ENCODE measurements at places on chromosomes 3 and 15.

DNA sequence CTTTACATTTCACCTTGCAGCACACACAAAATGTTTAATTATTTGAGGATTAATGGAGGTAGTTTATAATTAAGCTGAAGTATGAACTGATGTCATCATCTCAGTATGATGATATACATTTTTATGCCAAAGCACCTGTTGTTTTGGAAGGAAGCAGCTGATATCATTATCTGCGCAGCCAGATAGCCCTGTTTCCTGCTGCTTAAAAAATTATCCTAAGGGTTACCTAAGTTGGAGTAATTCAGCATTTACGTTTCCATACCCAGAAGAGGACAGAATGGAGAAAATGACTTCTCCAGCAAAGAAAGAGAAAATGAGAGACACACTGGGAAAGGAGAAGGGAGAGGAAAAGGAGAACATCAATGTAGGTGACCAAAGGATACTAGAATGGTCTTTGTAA lies 370.3 kb upstream of the PLSCR5 start:
- DNase-seq = no peak

DNA sequence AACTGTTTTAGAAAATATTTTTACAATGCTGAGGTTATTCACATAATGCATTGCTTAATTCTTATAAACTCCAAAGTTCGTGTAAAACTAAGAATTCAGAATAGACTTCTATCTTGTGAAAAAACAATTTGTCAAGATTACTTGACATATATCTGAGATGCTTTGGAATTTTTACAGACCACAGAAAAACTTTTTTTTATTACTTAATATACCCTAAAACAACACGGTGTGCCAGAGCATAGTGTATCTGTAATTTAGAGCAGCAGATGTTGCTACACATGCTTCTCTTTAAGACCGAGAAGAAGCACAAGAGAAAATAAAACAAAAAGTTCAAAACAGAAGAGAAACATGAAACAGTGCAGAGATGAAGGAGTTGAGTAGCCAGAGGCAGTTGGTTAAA lies 26.4 kb downstream of the ASB7 start:
- no peak for DNase-seq

DNA sequence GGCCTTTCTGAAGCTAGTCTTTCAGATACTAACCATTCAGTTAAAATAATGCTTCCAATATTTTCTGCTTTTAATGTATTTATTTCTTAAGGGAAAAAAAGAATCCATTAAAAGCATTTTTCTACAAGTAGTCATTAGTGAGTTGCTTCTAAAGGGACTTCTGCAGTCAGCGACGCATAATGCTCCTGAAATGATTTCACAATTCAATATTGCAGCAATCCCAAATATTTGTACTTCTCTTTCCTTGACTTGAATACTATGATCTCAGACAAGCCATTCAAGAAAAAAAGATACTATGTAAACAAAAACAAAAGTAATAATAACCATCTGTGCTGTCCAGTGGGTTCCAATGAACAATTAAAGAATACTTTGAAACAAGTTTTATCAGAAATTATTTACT lies 681.0 kb downstream of the DIPK2A start:
- DNase-seq = no peak

- DNase-seq = no peak
These were observed 146.7 kb upstream of the IQSEC1 start for GRCh38 chr3:13219902-13220296.

- no peak for DNase-seq
These were observed 7.8 kb upstream of the SCAANT1 start for GRCh38 chr3:63920001-63920400.

GRCh38 chr3:122825460-122825859 lies 30.6 kb downstream of the SLC49A4 start:
- no peak for DNase-seq

DNA sequence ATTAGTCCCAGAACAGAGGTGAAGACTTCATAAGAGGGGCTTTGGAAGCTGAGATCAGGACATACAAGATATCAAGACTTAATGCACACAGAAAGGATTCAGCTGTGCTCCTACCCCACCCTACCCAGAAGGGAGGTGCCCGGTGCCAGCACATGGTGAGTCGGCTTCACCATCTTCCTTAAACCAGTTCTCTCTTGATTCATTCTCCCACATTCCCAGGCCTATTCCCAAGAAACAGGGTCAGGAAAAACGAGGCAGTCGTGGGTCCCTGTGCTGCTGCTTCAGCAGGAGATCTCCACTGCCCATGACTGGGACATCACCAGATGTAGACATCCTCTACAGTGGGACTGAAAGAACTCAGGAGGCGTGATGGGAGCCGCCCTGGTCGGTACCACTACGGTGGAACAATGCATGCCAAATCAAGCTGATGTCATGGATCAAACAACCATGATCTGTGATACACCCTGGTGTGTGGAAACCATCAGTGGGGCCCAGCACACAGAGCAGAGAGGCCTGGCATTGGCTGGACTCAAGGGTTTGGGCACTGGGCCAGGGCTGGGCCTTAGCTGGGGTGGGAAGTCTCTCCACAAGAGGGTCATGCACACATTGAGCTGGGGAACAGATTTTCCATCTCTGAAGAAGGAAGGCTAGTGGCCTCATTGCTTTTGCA lies 41.9 kb downstream of the CCDC12 start:
- DNase-seq = no peak

- no peak for DNase-seq
These were observed 8.4 kb downstream of the TMEM43 start for GRCh38 chr3:14133188-14133800.

DNA sequence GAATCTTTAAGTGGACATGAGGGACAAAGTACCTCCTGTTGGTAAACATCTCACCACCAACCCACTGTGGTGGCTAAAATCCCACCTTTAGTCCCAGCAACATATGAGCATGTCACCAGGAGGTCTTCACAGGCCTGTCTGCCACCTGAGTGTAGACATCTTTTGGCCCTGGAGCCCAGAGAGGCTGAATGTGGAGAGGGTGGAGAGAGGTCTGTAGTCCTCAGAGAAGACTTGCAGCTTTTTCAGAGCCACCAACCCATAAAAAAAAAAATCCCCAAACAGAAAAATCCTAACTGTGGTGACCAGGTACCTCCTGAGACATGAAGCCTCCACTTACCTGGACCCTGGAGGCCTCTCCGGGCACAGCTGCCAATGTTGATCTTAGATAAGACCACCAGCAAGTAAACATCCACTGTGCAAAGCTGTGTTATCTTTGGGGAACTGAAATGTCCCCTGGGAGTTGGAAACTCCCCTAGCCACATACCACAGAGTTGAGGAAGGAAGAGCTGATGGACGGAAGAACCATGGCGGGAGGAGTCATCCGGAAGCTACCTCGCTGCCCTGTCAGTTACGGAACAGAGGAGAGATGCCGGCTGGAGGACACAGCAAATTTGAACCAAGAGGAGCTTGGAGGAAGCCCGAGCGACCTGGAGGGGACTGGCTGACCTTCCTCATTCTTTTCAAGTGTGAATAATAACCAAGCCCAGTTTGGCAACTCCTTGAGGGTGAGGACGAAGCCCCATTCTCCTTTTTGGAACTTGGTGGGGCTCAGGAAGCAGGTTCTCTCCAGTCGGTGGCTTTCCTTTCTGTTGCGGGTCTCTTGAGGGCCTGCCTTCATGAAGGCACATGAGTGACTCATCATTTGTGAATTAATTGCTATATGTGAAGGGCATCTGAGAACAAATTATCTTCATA lies at the start of gene GHRL:
TSS of gene GHRL (minus strand) at position 443 of the 915 bp plus-strand sequence. CDS start 2,767 bp downstream, outside the sequence.
- DNase-seq = no peak

DNA sequence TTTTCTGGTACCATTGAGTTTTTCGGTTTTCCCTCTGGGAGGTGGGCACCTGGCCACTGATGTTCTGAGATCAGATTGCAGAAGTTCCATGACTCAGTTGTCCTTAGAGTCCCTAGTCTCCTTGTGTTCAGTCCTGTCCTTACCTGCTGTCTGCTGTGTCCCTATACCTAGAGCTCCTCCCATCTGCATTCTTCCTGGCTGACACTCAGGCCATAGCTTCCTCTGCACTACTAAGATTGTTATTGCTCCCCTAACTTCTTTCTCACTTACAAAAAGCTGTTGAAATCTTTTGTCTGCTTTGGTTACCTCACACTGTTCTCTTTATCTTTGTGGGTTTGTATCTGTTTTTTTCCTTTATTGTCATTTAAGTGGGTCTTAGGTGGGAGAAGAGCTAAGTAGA lies 13.2 kb downstream of the USP3 start:
- DNase-seq = no peak

DNA sequence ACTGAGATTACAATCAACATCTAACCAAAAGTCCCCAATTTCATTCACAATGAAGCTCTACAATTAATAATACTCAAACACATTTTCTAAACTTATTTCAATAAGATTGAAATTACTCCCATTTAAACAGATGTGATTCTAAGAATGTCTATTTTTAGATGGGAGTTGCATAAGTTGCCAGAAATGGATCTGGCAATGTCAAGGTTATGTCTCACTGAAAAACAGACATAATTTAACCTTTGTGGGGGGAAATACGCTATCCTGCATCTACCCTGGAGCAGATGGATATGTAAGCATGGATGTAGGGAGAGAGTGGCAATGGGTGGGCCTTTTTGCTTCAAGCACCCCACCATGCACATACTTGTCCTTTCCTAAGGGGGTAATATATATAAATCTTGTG lies 6.7 kb upstream of the EIF1B start:
- DNase-seq = no peak

DNA sequence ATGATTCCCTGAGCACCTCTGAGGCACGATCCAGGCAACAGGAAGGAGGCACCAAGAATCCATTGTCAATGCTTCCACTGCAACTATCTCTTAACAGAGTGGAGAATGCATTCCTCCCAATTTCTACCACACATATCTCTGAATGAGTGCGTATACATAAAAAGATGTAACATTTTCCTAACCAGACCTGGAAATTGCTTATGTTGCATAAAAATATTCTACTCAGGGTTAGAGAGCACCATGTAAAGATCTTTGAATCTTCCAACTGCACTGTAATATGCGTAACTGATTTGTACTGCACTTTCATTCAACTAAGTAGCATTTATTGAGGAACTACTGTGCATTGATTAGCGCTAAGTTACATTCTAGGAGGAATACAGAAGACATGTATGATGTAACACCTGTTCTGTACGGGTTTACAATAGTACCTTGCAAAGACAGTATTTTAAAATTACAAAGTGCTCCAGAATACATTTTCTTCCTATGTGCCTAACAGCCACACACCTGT lies 237.8 kb downstream of the EBLN2 start:
- DNase-seq = no peak

DNA sequence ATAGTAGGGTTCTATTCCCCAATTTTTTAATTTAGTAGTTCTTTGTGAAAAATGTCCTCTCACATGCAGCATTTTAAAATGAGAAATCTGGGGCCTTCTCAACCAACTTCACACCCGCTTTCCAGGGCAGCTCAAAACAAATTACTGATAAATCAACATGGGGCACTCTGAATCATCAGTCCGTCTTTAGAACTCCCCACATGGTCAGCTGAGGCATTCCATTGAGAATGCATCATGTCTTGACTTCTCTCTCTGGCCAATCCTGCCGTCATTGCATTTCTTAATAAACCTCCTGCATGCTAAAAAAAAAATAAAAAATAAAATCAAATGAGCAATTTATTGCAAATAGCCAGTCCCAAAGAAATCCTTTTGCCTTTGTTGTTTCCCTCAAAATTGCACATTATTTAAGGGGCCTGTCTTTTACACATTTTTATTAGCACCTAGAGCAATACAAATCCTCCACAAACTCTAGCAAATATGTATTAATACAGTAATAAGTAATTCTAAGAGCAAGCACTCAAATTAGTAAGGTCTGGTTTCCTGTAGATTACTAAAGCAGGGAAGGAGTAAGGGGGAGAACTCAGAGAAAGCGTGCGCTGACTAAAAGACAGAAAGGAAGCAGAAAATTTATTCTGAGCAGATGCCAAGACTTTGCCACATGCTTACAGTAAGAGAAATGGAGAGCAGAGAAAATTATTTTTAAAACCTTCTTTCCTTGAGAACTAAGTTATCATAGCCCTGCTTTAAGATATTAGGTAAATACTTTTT lies 175.7 kb downstream of the TNIK start:
- no peak for DNase-seq

DNA sequence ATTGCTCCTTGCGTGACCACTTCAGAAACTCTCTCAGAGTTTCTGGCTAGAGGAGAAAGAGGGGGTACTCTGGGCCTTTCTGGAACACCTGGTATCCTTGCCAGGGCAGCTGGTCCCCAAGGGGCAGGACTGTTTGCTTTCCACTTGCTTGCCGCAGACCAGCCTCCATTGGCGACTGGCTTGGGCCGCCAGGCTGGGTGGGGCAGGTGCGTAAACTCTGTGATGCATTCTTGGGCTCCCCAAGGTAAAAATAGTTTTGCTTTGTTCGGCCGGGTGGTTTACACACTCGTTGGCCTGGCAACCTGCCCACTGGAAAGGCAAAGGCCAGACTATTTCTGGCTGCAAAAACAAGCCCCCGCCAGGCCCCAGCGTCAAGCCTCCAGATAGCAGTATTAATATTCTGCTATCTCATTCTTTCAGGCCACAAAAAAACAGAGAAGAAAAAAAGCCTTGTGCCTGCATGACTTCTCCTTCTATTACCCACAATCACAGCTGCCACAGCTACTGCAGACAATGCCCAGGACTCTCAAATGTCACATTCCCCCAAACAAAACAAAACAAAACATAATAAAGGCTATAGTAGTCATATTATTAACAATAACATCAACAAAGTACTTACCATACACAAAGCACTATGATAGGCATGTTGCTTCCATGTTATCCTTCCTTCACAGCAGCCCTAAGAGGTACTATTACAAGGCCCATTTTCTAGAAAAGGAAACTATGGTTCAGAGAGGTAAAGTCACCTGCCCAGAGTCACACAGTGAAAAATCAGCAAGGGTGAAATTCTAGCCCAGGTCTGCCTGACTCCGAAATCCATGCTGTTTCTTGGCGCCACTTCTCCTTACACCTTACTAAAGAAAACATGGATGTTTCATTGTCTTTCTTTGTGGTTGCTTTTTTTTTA lies 14.0 kb upstream of the SSUH2 start:
- DNase-seq = no peak

- no peak for DNase-seq
These were observed 62.9 kb upstream of the CHMP2B start for GRCh38 chr3:87164245-87164644.

DNA sequence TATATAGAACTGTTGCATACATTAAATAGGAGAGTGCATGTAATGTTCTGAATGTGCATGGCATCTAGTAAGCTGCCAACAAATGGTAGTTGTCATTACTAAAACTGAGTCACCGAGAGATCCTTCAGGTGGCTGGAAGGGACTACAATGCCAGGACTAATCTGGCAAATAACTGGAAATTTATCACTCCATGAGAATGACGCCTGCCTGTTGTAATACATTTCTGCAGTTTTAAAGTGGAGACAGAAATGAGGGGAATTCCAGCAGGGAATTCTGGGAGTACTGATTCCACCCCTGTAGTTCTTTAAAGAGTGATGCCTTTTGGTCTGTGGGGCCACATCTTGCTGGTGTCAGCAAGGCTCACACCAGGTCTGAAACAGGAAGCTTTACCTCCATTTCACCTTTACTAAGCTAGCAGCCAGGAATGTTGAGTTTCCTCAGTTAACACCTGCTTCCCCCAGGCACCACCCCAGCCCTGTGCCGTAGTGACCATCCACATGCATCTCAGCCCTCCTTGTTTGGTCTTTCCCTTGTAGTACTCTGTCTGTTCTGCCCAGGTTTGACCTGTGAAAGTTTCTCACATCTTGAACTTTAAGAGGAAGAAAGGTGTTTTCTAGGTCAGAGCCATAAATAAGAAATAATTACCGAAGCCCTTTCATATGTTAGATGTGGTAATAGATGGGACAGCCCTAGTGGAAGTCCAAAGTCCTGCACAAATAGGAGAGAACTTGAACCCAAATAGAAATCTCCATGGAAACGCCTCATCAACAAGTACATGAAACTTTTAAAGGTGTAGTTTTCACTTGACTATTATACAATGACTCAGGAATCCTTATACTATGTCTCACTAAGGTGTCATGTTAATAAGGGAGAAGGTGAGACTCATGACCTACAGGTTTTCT lies 56.7 kb upstream of the LMOD3 start:
- peak; percentile 32 for DNase-seq

All from CD4-positive, alpha-beta T cell (primary cell).